ENCODE measurements at places on chromosomes 5 and 9.

GRCh38 chr9:127036437-127036836 is 86.0 kb downstream of the ANGPTL2 start:
- no peak for DNase-seq

- no peak for DNase-seq
Measured at GRCh38 chr5:52838326-52839015, 50.8 kb downstream of the ITGA1 start.

DNA sequence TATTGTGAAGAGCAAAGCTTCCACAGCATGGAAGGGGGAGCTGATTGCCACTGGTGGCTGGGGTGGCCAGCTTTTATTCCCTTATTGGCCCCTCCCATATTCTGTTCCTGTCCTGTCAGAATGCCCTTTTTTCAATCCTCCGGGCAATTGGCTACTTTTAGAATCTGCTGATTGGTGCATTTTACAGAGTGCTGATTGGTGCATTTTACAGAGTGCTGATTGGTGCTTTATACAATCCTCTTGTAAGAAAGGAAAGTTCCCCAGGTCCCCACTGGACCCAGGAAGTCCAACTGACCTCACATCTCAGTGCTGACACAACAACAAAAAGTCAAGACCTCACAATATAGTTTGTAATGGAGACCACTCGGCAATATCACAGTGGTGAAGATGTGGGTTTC is 195.0 kb downstream of the SPATA31A6 start:
- DNase-seq: no peak

DNA sequence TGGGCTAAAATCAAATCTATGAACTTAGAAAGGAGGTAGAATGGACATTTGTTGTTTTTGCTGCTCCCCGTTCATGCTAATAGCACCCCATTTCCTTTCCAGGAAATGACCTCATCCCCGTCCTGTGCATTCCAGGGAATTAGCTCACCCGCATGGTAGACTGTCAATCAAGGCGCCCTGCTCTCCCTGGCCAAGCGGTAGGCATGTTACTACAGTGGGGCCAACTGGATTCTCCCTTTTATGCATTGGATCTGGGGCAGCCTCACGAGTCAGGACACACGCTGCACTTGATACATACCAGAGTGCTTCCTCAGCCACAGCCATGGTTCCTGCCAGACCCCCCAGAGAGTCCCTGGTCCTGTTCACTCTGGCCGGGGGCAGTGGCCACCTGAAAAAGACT is 111.0 kb upstream of the PTCH1 start:
- DNase-seq: no peak

DNA sequence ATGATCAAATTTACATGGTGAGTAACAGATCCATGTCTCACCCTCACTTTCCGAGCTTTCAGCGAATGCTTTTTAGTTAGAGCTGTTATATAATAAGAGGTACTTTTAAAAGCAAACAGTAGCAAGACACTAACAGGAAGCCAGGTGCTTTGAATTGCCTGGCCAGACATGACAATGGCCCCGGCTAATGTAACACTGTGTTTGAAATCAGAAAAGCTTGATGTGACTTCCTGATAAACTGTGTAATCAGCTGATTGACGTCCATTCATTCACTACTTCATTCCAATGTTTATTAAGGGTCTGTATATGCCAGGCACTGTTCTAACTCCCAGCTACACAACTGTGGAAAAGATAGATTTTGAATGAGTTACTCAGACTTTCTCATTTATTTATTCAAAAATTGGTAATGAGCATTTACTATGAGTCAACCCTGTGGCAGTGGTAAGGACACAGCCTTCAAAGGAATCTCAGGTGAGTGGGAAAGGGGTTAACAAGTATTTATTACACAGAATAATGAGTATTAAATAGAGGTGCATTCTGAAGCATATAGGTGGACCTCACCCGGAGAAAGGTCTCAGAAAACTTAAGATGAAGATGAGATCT is 26.6 kb downstream of the DPYSL3 start:
- no peak for DNase-seq

DNA sequence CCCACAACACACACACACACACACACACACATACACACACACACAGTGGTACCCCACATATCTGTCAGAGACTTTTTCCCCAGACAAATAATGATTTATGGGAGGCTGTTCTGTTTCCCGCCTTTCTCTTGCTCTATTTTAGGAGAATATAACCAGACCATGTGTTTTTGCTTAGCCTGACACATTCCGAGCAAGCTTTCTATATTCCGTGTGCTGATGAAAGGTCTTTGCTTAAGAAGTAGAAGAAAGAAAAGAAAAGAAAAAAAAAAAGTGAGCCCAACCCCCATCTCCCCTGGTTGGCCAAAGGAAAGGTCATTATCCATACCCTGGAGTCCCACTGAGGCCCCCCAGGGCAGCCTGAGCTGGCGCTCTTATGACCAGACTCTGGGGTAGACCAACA is 338.6 kb downstream of the SLIT3 start:
- DNase-seq: no peak

- no peak for DNase-seq
Measured at GRCh38 chr9:95756986-95757385, 118.5 kb upstream of the ERCC6L2 start.

- no peak for DNase-seq
Measured at GRCh38 chr5:160485364-160485969, 63.8 kb downstream of the PTTG1 start.

DNA sequence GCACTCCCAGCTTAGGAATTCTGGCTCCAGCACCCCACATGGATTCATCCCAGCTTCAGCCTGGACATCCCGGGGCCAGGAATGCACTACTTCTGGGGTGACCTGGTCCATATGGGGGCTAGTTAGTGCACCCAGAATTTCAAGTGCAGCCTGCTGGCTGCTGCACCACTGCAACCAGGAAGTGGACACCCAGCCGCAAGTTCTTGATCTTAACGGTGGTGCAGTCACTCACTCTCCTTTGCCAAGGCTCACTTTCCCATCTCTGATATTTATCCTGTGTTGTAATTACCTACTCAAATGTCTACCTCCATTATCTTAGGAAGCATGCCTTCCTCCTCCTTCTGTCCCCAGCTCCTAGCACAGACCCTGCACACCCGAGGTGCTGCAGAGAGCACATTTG is 26.2 kb upstream of the RAB14 start:
- DNase-seq: no peak

GRCh38 chr9:129278391-129279237 is 100.6 kb upstream of the IER5L start:
- DNase-seq: no peak

DNA sequence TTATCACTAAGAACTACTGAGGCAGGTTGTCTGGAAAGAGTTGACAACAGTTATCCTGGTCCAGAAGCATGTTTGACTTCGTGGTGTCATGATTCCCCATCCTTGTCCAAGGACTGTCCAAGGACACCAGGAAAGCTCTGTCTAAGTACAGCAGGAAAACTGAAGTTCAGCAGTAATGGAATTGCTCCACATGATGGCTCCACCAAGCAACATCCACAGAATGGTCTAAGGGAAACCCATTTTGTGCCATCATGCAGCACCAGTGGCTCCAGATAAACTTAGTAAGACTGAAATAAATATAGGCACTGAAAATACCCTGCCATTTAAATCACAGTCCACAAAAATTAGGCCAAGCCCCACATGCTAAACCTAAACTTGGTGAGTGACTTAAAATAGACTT is 192.8 kb downstream of the CDH18 start:
- DNase-seq: no peak

DNA sequence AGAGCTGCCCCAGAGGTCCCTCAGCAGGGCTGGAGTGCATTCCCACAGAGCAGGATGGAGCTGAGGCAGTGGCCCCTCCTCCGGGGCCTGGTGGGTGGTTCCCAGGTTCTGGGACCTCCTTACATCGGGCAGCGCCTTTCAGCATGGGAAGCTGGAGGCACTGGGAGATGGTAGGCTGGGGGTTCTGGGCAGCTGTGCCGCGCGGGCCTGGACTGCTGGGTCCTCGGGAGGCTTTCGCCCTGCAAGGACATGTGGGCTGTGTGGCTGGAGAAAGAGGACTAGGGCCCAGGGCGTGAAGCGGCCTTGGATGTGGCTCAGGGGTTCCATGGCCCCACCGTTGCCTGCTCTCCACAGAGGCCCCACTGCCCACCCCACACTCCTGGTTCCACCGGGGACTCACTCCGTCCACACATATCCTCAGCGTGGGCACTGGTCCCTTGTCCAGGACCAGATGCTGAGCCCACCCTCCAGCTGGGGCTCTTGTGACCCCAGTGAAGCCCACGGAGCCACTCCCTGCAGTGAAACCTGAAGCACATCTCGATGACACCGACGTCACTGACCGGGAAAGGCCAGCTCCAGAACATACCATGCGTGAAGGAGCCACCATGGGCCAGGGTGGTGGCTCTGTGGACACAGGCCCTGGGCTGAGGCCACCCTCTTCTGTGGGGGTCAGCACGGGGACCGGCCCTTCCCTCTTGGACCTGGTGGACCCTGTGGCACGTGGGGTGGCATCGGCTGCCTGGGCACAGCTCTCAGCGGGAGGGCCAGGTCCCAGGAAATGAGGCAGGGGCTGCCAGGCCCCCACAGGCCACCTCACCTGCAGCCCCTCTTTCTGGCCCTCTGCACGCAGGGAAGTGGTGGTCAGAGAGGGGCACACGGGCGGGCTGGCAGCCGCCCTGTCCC is 31.5 kb upstream of the NKD2 start:
- DNase-seq: no peak

DNA sequence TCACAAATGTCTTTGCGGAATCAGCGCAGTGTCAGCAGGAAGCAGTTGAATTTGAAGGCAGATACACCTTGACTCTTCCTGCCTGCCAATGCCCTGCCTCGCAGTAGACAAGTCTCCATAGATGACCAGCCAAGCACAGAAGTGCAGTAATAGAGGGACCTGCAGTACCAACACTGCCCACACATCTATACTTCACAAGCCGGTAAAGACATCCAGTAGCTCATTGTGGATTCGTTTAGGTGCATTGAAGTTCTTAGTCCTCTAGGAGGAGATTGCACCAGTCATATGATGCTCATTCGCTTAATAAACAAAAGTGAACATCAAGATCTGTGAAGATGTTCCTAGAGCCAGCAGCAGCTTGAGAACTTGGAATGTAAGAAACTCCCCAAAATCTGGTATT is 7.1 kb upstream of the IFNA2 start:
- DNase-seq: no peak

DNA sequence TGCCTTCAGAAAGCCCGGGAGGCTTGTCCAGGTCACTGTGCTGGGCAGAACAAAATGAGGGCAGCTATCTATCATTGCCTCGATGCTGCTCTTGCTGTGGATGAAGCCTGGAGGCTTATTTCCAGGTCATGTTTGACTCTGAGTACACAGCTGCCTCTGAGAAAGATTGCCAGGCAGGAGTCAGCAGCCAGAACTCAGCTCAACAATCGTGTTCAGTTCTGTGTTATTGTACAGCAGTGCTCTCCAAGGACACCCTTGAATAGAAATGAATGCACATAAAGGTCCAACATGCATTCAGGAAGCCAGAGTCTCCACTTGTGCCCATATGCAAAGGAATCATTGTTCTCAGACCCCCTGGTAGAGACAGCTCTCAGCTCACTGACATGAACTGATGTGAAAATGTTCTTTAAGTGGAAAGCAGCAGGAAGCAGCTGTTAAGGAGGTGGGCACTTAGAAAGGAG is 61.7 kb upstream of the ZFR start:
- no peak for DNase-seq

GRCh38 chr9:138045541-138046490 is 168.2 kb downstream of the CACNA1B start:
- DNase-seq: no peak

Measured in GM12891 (cell line).